Panc1 (cell line): ENCODE measurements at places on chromosomes 5 and 9.

GRCh38 chr5:88939300-88939699 lies 56.3 kb upstream of the MEF2C start:
- no peak for DNase-seq

- no peak for DNase-seq
These were observed 56.3 kb downstream of the TSSK1B start for GRCh38 chr5:113378514-113378913.

DNA sequence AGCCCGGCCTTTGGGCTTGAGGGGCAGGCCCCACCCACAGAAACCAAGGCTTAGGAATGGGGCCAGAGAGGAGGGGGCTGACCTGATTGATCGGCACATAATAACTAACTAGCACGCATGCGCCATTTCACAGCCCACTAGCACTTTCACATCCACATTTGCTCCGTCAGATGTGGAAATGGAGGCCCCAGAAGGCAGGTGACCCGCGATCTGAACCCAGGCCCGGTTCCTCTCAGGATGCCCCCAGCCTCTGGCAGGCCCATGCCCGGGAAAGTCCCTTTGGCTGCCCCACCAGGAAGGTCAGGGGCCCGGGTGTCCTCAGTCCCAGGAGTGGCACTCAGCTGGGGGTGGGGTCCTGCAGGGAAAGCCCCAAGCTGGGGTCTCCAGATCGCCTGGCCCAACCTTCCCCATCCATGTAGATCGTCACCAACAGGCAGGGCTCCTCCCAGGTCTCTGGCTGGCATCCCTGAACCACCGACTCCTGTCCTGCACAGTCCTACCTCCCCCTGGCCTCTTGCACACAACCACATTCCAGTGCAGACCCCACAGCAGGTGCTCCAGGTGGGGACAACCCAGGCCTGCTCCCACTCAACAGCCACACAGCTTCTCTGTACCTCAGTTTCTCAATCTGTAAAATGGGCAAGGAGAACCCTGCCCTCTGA lies 46.7 kb downstream of the VAV2 start:
- DNase-seq = no peak

GRCh38 chr5:109852371-109853155 lies 162.8 kb downstream of the MAN2A1 start:
- DNase-seq = no peak

GRCh38 chr5:127567026-127567768 lies 49.8 kb downstream of the PRRC1 start:
- DNase-seq = no peak

DNA sequence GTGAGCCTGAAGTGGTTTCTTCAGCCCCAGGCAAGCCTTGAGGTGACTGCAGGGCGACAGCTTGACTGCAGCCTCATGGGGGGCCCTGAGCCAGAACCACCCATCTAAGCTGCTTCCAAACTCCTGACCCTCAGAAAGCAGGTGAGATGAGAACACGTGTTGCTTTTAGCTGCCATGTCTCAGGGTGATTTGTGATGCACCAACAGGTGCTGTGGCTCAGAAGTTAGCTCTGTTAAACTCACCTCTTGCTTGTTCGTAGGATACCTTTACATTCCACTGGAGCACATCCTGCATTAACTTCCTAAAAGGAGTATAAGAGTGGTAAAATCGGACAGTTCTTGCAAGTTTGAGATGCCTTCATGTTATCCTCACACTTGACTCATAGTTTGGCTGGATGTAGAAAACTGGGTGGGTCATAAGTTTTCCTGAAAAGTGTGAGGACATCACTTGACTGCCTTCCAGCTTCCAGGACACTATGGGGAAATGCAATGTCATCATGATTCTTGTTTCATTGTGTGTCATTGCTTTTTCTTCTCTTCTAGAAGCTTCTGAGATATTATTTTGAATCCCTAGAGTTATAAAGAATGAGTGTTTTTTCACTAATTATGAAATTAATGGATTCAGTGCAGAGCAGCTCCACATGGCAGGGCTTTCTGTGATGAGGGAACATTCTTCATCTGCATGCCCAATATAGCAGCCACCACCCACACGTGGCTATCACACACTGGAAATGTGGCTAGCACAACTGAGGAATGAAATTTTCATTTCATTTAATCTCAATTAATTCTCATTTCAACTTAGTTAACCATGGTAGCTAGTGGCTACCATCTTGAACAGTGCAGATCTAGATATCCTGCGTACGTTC lies 92.3 kb downstream of the HSD17B3 start:
- DNase-seq = no peak

GRCh38 chr9:112258106-112258505 lies 75.3 kb downstream of the PTBP3 start:
- DNase-seq = no peak

- DNase-seq = no peak
These were observed 58.2 kb upstream of the GGTA1 start for GRCh38 chr9:121557581-121558447.

DNA sequence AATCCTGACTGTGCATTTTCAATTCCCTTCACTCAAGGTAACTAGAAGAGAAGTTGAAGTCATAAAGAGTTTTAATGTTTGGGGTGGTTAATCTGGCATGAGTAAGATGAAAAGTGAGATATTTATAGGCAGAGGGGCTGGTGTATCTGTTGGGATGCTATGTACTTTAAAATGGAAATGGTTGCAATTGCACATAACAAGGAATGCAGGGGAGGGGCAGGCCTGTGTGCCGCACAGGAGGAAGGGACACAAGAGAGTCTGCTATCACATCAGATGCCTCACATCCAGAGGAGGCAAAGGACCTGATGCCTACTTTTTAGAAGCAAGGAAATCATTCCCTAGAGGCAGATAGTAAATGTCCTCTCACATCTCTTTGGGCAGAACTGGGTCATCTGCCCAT lies 55.5 kb upstream of the OSMR start:
- DNase-seq = no peak

DNA sequence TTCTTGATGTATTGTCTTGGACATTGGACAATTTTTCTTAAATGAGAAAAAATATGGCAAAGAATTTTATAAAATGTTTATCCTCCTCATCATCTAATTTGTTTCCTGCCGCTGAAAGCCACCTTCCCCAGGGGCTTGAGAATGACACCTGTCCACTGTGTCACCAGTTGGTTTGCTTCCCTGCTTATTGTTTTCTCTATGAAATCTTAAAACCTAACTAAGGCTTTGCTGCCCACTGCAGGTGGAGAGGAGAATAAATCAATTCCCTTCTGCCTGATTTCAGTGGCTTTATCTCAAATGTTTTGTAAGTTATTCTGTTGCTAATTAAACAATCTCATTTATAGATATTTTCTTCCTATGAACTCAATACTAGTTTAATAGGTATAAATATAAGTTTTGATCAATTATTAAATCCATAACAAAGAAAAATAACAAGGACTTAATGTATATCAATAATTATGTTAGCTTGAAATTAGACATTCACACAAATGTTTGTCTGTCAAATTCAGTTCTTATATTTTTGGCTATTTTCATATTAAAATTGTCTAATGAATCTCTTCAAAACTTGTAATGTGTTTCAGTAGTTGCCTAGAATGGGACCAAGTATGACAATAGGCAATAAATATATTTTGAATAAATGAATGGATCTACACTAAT lies 822.5 kb downstream of the PTPRD start:
- peak; percentile 13 for DNase-seq

GRCh38 chr5:7845557-7845956 lies 5.4 kb downstream of the CFAP90 start:
- DNase-seq = no peak

DNA sequence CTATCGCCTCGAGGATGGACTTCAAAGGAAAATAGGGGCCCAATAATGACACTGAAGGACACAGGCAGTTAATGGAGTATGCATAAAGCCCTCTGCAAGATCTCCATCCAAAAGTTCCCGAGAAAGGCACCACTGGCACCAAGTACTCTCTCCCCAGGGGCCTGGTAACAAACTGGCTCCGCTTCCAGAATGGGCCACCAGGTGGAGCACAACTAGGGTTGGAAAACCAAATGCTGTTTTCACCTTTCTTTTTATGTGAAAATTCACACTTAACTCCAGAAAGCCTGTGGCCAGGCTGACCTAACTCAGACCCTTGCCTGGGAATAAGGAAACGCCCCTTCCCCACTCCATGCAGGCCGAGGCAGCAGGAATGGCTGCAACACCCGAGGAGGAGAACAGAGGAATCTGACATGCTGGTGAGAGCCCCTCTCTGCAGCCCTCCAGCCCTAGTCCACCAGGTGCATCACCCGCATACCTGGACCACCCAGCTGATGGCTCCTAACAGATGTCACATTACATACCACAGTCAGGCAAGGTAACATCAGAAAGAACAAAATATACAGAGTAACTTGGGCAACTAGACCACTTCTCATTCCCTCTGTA lies 42.8 kb downstream of the CAMSAP1 start:
- DNase-seq = peak; percentile 24

DNA sequence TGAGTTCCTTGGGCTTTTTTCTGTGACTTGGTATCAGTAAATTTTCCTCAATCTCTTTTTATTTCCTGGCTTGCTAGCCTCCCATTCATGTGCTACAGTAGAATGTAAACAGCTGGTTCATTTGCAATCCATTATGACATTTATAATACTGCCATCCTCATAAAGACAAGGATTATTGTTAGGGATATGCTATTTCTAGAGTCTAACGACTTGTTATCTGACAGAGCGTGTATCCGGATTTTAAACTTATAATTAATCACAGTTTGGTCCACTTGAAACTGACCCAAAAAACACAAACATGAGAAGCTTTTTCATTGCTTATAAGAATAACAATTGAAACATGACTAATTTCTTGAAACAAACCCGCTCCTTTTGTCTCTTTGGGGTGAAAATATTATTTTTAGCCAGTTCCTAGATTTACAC lies 585.8 kb downstream of the TLE4 start:
- DNase-seq = no peak

GRCh38 chr5:66824476-66824875 lies 228.3 kb downstream of the MAST4 start:
- DNase-seq = no peak

DNA sequence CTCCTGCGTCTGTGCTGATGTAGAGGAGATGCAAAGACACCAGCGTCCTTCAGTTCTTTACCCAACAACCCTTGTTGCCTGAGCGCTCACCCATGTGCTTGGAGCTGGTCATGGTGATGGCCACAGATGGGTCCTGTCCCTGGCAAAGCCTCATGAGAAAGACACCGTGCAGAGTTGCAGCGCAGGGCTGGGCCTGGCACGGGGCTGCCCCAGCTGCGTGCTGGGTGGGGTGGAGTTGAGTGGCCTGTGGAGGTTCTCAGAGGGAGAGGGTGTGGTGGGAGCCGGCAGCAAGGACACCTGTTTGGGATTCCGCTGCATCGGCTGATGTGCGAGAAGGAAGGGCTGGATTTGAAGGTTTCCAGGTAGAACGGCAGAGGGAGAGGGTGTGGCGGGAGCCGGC lies 125.2 kb upstream of the CACNA1B start:
- no peak for DNase-seq

DNA sequence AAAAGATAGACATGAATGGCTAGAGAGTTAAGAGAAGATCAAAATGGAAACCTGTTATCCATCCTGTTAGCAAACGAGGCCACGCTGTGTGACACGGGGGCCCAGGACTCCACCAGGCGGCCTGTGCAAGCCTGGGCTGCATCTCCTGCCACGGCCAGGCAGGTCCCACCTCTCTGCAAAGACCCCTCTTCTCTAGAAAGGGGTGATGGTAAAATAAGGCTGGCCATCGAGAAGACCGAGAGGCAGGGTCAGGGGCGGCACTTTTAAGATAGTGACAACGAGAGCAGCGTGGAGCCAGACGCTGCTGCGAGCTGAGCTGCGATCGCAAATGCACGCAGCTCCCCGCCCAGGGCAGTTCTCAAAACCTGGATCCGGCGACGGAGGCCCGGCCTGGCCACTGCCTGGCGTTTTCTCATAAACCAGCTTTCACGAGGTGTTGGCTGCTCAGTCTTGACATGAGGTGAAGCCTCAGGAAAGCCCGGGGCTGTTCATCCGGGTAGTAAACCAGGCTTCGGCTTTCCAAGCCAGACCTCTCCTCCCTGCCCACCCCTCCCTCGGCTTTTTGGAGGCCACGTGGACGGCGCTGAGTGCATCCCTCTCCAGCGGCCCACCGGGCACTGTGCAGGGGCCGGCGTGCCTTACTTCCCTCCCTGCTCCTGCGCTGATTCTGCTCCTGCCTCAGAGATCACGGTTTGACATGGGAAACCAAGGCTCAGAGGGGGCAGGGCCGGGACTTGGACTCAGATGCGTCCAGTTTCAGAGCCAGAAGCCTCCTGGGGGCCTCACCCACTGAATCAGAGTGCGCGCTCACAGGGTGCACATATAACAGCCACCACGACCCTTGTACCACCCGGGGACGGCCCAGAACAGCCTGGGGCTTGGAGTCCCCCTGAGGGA lies 151.6 kb upstream of the PHYKPL start:
- DNase-seq = no peak

- no peak for DNase-seq
These were observed 306.8 kb upstream of the NMUR2 start for GRCh38 chr5:152711801-152712388.

DNA sequence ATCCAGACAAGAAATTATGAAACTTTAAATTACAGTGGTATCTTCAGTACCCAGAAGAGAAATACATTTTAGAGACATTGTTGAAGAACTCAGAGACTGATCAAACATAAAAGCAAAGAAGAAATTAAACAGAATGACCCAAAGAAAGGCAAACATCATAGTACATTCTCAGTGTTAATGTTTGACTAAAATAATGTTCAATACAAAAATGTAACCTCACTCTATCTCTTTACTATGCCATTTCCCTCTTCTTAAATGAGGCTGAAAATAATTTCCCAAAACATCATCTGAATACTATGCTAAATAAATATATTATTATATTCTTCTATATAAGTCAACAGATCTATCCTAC lies 22.8 kb downstream of the TMEM161B start:
- DNase-seq = no peak

GRCh38 chr5:3531320-3531986 lies 64.2 kb upstream of the IRX1 start:
- no peak for DNase-seq

- no peak for DNase-seq
These were observed 720 bp downstream of the NUDT12 start for GRCh38 chr5:103561685-103562452.

DNA sequence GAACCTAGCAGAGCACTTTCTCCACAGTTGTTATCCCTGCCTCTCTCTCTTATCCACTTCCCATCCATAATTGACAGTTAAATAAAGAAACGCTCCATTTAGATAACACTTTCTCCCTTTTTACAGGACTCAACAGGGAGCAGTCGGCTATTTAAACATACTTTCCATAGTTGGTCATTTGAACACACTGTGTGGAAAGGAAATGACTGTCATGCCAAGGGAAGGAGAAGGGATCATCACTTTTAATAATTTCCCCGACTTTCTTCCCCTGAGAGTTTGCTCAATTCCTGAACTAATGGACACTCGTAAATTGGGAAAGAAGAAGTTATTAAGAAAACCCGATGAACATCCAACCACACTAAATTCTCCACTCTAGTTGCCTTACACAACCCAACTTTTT lies 400.8 kb upstream of the PTGER4 start:
- DNase-seq = no peak
